Activated naive CD4-positive, alpha-beta T cell treated with anti-CD3 and anti-CD28 coated beads for 36 hours (primary cell): ENCODE measurements at places on chromosomes 1 and 21.

DNA sequence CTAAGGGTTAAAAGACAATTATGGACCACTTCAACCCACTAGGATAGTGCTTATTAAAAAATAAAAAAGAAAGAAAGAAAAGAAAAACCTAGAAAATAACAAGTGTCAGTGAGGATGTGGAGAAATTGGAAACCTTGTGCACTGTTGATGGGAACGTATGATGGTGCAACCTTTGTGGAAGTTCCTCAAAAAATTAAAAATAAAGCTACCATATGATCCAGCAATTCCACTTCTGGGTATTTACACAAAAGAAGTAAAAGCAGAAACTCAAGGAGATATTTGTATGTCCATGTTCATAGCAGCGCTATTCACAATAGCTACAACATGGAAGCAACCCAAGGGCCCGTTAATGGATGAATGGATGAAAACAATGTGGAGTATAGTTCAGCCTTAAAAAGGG lies 115.2 kb upstream of the ATP1A1 start:
- DNase-seq: no peak

DNA sequence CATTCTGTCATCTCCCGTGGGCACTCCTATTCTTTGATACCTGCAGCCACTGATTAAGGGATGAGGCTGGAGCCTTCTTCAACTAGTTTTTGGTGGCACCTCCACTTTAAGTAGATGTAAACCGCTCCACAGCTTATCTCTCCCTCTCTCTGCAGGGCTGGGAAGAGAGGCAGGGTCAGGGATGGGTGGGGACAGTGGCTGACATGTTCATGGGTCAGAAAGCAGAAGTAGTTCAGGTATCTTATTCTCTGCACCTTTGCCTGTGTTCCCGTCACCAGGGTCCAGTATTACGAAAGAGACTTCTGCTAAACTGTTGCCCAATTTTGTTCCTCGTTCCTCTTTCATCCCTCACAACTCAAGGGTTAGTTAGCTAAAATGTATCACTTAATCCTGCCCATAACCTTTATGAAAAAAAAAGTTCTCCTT lies 51.7 kb upstream of the EDEM3 start:
- DNase-seq: no peak

DNA sequence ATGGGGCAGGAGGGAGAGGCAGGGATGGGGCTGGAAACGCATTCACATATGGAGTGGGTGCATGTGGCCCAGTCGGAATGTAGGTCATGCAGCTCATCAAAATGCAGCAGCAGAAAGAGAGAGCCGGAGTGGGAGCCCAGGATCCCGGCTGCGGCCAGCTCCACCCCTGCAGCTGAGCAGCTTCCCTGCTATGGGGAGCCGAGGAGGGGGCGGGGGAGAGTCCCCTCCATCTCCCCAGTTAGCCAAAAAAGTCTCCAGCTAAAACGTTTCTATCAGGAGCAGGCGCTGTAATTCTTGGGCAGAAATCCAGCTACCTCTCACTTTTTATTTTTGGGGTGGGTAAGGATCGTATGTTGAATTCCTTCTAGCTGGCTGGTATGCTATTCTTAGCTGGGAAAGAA lies 39.7 kb downstream of the MRPL37 start:
- DNase-seq: no peak

- DNase-seq: no peak
Measured at GRCh38 chr21:43316156-43316845, 110.6 kb downstream of the SIK1 start.

- no peak for DNase-seq
Measured at GRCh38 chr1:212635141-212635631, 26.6 kb downstream of the ATF3 start.

GRCh38 chr21:35135481-35135880 lies 86.4 kb upstream of the RUNX1 start:
- no peak for DNase-seq

DNA sequence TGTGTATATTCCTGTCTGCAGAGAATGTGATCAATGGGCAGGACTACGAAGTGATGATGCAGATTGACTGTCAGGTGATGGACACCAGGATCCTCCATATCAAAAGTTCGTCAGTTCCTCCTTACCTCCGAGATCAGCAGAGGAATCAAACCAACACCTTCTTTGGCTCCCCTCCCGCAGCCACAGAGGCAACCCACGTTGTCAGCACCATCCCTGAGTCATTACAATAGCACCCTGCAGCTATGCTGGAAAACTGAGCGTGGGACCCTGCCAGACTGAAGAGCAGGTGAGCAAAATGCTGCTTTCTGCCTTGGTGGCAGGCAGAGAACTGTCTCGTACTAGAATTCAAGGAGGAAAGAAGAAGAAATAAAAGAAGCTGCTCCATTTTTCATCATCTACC lies 65.2 kb downstream of the OLFML2B start:
- DNase-seq: peak; percentile 29

DNA sequence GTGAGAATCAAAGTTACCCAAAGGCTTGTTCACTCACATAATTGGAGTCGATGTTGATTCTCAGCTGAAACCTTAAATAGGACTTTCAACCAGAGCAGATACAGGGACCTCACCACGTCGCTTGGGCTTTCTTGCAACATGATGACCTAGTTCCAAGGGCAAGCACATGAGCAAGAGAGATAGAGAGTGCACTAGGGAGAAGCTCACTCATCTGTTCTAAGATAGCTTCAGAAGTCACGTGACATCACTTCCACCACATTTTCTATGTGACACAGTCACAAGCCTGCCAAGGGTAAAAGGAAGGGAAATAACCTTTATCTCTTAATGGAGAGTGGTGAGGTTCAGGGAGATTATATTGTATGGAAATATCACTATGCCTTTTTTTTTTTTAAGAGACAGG lies 470.1 kb upstream of the PLXNA2 start:
- no peak for DNase-seq

DNA sequence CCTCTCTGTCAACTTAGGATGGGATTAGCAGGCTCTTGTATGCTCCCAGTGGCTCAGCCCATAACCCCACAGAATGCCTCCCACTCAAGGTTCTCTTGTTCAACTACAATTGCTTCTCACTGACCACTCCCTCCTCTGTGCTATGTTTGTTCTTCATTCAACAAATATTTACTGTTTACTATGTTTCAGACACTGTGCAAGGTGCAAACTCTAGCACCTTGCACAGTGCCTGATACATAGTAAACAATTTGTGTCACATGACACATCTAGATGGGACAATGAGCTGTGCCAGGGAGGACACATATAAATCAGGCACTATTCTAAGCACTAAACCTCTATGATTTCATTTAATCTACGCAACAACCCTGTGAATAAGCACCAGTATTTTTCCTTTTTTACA lies 15.4 kb downstream of the ATP1A2 start:
- no peak for DNase-seq

GRCh38 chr1:145983960-145984830 lies 12.2 kb downstream of the TXNIP start:
- DNase-seq: peak; percentile 71

GRCh38 chr1:13494025-13494424 lies 19.8 kb downstream of the LRRC38 start:
- peak; percentile 9 for DNase-seq

- DNase-seq: no peak
Measured at GRCh38 chr21:35635261-35635660, 425.1 kb downstream of the SETD4 start.

- no peak for DNase-seq
Measured at GRCh38 chr1:173050865-173051264, at the start of gene TNFSF18. TNFSF18 (minus strand) TSS chr1:173050941; CDS start chr1:173050896, 45 bp downstream.

DNA sequence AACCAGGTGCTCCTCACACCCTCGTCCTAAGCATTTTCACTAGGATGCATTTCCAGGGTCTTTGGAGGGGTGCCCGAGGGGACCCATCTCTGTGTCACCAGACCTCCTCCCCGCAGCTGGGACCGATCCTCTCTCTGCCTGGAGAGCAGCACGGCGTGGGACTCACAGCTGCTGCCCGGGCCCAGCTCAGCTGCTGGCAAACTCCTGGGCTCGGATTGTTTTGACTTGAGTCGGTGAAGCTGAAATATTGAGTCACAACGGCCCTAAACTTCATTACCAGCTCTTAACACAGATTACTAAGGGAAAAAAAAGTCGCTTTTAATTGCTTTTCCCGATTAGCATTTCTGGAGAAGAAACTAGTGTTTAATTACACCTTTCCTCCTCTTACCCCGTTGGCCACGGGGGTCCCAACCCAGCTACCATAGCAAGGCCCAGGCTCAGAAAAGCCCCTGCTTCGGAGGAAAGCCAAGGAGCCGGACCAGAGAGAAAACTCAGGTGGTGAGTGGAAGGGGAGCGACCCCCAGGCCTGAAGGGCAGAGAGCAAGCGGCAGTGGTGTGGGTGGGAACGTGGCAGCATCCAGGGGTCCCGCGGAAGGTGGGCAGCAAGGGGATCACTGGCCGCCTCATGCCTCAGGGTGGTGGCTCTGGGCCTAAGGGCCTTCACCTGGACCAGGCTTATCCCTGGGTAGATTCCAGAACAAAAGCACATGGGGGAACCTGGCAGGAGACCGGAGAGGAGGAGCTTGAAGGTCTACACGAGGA lies 41.7 kb downstream of the CASZ1 start:
- no peak for DNase-seq

DNA sequence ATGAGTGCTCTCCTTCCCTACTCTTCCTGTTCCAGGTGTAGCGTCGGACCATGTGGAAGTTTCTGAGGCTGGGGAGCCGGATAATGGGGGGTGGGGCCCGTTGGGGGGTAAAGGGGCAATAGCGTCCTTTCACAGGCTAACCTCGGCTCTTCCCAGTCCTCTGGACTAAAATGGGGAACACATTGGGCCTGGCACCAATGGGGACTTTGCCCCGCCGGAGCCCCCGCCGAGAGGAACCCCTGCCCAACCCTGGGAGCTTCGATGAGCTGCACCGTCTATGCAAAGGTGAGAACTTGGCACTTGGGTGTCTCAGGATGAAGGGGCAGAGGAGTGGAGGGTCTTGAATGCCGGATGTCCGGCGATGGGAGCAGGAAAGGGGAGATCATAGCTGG lies 456 bp downstream of the TOMM40L start:
- DNase-seq: no peak

DNA sequence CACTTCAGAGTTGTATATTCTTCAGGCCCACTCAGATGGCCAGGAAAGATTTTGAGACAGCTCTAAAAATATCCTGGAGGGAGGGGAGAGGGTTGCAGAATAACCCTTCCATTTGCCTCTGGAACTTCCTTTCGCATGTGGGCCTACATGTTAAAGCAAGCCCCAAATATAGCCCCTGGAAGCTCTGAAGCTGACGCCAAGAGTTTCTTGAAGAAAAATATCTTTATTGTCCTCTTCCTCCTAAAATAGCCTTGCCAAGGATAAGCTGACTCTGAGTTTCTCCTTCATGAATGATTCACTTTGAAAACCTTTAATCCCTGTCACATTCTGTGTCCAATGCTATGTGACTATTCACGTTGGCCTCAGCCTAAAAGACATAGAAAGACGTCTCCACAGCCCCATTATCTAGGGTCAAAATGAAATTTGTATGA lies 6.4 kb downstream of the C1orf116 start:
- DNase-seq: no peak

GRCh38 chr1:98277118-98277517 lies 356.3 kb upstream of the DPYD start:
- DNase-seq: no peak

DNA sequence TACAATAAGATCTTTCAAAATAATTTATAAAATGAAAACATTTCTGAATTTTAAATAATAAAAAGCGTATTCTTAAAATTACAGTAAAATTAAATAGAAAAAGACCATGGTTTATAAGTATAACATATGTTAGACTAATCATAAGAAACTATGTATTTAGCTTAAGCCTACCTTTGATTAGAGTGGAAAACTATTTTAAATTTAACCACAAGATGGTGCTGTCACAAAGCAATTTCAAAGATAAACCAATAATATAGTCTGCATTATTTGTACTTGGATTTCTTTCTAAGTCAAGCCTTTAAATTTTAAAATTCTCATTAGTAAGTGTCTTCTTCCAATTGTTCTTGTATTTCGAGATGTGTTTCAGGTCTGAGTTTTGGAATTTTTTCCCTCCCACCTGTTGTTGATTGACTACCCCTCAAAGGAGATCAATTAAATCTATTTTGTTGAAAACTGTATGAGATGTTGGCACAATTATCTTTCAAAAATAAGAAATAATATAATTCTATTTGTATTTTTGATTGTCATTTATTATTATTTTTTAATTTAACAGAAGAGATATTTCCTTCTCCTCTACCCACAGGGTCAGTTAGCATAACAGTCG lies 459.8 kb downstream of the KCNT2 start:
- no peak for DNase-seq

- DNase-seq: no peak
Measured at GRCh38 chr1:222919478-222919865, 104.6 kb downstream of the DISP1 start.

DNA sequence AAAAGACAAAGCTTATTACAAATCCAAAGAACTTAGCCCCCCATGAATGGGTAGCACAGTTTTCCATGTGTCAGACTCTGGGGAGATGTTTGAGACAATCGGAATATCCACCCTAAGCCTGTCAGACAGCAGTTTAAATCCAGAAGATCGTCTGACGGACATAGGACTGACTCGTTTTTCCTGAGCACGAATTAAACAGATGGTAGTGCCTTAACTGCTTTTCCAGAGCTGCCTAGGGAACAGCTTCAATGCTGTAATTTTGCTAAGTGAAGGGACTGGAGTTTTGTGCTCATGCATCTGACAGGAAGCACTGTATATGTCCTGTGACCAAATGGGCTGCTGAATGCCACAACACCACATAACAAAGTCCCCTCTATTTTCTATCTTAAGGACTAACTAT lies 48.6 kb downstream of the PCNX2 start:
- DNase-seq: no peak

DNA sequence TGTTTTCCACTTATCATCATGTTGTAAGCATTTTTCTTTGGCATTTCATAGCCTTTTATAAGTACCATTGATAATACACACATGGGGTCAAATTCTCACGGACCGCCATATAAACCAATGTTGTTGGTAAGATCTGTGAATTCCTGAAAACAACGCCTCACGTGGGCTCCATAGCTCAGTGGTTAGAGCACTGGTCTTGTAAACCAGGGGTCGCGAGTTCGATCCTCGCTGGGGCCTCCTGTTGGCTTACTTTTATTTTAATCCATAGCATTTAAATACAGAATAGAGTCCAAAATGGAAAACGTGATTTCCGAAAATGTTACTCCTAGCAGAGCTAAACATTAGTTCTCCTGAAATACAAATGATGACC lies 83.1 kb downstream of the HHIPL2 start:
- peak; percentile 84 for DNase-seq

- DNase-seq: no peak
Measured at GRCh38 chr1:97112442-97112841, 390.9 kb downstream of the PTBP2 start.

DNA sequence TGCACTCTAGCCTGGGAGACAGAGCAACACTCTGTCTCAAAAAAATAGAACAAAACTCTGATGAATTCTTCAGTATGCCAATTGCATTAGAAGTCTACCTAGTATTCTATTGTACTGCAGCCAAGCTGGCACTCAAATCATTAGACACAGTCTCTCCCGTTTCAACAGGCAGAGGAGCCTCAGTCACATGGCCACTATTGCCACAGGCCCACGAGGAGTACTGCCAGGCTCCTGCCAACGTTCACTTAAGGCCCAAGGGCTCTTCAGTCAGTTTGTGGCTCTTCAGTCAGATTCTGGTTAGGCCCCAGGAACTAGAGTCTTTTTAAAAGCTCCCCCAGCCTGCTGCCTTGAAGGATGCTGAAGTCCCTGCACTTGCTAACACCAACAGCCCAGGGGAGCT lies 73.4 kb downstream of the SH3BGR start:
- DNase-seq: no peak
